RKO (cell line): ENCODE measurements at places on chromosomes 16 and 17.

- peak; percentile 69 for DNase-seq
These were observed 3.7 kb upstream of the HSD17B2 start for GRCh38 chr16:82031116-82032084.

DNA sequence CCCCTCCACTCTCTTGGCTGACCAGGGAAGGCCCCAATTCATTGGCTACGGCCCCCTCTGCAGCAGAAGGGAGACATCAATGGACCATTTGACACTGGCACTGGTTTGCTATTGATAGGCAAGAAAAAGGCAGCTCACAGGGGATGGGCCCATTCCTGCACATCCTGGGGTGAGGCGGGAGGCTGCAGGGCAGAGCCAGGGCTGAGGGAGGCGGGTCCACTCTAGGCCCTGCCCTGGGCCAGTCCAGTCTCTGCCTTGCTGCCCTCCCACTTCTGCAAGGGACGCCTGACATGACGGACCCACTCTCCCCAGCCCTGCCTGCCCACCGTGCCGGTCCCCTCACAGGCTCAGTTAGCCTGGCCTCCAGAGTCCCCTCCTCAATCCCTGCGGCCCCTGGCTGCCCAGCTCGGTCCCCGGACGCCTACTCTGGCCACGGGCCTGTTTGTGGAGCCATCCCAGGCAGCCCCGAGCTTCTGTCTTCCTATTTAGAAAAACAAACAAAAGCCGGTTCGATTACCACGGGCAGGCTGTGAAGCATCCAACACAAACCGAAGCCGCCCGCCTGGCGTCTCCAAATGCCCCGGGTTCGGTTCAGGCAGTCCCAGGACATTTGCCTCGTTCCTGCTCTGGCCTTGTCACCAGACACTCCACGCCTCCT lies 160.7 kb downstream of the IRX5 start:
- no peak for DNase-seq

DNA sequence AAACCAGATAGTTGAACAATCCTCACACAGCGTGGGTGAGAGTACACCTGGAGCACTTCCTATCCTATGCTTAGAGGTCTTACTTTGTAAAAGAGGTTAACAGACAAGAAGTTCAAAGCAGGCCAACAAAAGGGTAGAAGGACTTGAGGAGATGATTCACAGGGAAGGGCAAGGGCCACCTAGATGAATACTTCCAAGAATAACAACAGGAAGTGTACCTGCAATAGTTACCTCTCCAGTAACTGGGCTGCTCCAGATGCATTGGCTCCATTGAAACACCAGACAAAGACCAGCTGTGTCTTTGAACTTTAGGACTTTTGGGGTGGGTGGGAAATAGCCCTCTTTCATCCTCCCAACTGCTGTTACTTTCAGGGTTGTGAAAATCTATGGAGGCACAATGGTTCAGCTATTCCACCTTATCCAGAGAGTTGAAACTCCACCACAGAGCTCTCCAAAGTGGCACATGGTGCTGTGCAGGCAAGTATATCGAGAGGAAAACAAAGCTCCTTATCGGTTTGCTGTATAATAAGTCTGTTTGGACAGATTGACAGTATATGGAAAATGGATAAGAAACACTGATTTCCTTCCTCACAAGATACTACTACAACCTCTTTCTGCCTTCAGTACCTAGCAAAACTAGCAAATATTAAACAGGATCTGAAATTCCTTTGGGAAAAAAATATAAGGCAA lies 22.7 kb downstream of the RNF43 start:
- no peak for DNase-seq

GRCh38 chr16:3115561-3115960 lies 3.2 kb downstream of the ZNF205 start:
- no peak for DNase-seq

DNA sequence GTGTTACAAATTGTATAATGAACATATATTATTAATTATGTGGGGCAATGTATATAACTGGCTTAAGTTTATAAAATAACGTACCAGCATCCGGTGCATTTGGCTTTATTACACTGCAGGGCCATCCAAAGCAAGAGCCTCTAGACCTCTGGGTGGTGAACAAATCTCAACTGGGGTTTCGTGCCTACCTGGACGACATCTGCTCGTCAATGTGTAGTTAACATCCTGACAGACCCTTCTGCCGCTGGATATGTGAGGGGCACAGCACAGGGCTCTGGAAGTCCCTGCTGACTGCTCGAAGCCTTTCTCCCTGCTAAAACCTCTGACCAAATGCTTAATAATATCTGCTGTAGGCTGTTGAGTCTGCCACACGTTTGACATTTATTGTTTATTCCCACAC lies 2.3 kb downstream of the TMEM186 start:
- no peak for DNase-seq

- no peak for DNase-seq
These were observed 15.8 kb downstream of the IST1 start for GRCh38 chr16:71911121-71911520.

GRCh38 chr17:55237268-55237667 lies 27.5 kb upstream of the HLF start:
- DNase-seq: no peak

DNA sequence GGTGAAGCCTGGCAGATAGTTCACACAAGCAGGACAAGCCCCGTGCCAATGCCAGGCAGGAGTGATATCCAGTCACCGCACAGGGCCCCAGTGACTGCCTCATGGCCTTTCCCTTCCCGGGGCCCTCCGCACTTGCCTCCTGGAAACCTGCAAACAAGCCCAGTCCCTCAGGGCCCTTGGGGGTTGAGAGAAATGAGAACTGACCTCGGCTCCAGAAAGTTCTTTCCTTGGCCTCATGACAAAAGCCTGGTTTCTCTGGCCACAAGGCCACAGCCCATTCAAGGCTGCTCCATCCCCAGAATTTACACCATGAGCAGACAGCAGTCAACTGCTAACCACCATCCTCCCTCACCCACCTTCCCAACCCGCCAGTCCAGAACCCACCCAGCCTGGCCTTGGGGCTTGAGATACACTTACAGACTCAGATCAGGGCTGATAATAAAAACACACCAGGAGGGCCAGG lies 77.6 kb downstream of the CCDC182 start:
- no peak for DNase-seq

- no peak for DNase-seq
These were observed 17.3 kb downstream of the PHLPP2 start for GRCh38 chr16:71707199-71707598.

- DNase-seq: no peak
These were observed 20.1 kb upstream of the CCL5 start for GRCh38 chr17:35900280-35900679.

GRCh38 chr16:84947022-84947421 lies 64.3 kb downstream of the ZDHHC7 start:
- no peak for DNase-seq

DNA sequence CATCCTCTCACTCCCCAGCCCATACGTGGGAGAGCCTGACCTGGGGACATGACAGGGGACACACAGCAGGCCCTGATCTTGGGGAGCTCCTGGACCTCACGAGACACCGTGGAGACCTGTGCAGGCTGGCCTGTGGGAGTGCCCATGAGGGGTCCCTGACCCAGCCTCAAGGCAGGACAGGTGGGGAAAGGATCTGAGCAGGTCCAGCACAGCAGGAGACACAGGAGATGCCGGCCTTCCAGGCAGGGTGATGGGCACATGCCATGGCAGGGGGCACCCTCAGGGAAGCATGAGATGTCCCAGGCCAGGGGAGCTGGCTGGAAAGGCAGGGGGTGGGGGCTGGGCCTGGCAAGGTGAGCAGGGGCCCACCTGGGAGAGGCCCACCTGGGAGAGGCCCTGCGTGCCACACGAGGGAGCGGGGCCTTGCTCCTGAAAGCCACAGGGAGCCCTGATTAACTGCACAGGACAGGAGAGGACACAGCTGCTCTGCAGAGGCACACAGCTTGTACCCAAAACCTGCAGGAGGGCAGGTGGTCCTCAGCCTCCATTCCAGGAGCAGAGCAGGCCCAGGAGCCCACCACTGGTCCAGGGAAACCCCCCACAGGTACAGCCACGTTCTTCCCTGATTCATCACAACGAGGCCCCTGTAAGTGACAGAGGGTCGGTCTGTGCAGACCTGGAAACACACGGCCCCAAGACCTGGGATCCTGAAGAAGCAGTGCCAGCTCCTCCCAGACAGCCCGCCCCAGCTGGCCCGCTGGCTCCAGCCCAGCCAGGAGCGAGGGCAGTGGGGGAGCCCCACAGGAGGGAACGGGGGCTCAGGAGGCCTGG lies 26.6 kb upstream of the KRT17 start:
- DNase-seq: no peak

- DNase-seq: no peak
These were observed 153.2 kb downstream of the IRF8 start for GRCh38 chr16:86052115-86052670.

- DNase-seq: no peak
These were observed 7.0 kb downstream of the ZNF319 start for GRCh38 chr16:57993438-57993837.

- no peak for DNase-seq
These were observed 697.3 kb downstream of the MAF start for GRCh38 chr16:78903237-78903636.

GRCh38 chr16:64074706-64075105 lies 1047.2 kb downstream of the CDH11 start:
- no peak for DNase-seq

DNA sequence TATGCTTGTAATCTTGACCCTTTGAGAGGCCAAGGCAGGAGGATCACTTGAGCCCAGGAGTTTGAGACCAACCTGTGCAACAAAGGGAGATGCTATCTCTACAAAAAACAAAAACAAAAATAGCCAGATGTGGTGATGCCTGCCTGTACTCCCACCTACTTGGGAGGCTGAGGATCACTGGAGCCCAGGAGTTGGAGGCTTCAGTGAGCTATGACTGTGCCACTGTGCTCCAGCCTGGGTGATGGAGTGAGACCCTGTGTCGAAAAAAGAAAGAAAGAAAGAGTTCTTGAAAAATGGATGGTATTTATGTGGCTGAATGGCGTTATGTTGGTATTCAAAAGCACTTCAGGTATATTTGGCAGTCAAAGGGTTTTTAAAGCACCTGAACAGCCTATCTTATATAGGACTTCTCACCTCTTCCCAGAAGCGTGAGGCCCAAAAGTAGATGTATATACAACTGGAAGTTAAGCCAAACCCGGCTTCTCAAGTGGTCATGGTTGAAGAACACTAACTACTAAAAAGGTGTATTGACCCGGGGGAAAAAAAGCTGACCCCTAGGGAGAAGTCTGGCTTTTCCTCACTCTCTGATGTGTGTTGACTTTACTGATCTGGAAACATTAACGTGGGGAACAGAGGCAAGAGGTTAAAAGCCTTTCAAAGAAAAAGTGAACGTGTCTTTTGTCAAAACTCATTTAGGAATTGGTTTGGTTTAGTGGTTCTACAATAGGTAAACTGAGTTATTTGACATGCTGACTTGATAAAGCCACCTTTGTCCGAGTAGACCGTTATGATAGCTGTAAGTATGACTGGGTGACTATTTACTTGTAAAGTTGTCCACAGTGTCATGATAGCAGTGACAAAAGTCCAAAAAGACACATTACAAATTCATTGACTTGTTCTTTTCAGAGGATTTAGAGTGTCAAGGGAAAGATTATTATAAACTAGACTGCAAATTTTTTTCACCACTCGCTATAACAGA lies 183.4 kb downstream of the IRX3 start:
- DNase-seq: no peak

DNA sequence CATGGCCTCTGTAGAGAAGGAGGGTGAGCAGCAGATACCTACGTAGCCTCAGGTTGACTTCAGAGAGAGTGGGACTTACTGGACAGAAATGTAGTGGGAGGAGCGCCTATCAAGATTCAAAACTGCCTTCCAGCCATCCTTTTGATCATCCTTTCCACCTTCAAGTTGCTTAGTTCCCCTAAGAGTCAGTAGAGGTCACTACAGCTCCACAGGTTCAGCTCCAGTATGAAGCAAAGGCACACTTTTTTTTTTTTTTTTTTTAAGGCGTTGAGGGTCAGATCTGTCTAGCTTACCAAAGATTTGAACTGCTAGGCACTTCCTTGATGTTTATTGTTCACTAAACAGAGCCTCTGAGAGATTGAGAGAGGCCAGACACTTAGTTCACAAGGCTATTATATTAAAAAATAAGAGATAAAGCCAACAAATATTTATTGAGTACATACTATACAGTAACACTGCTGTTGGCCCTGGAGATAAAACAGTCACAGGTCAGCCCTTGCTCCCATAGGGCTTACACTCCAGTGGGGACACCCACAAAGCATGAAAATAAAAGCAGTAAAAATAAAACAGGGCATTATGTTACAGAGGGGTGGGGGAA lies 3.1 kb downstream of the RNF227 start:
- peak; percentile 92 for DNase-seq

DNA sequence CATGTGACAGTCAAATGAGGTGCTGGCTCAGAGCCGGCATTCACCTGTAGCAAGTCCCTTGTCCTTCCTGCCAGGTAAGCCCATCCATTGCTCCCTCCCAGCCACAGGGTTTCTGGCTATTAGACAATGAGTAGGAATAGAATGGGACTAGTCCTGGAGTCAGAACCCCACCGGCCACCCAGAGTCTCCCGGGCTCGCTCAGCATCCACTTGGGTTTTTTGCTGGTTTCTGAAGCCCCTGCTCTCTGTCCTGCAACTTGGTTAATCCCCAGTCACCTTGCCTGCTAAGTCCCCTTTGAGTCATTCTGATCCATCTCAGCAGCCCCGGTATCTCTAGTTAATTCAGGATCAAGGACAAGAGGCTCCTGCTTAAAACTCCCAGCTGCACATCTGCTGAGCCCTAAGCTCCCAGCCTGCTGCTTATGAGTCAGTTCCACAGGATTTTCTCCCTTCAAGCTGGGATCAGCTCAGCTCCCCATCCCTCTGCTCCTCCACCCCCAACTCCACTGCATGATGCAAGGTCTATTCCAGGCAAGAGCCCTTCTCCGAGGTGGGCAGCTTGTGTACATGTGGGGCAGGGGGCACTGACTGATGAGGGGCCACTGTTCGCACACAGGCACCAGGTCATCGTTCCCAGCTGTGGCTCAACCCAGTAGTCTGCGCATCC lies 19.9 kb upstream of the MRPS23 start:
- no peak for DNase-seq

GRCh38 chr16:50093607-50094539 lies 28.1 kb downstream of the HEATR3 start:
- no peak for DNase-seq

DNA sequence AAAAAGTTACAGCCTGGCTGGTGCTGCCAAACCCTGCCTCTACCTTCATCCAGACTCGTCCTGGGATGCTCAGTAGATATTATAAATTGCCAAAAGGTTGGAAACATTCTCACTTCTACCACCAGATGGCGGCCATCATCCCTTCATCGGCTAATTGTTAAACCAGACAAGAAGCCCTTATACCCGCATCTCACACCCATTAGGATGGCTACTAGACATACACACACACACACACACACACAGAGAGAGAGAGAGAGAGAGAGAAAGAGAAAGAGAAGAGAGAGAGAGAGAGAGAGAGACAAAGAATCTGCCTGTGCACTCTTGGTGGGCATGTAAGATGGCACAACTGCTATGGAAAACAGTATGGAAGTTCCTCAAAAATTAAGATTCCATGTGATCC lies 15.0 kb upstream of the SCIMP start:
- peak; percentile 76 for DNase-seq

- no peak for DNase-seq
These were observed 28.7 kb downstream of the WIPI1 start for GRCh38 chr17:68428498-68429172.
